Smooth muscle cell of trachea (primary cell): ENCODE measurements at places on chromosomes 5 and 9. TPM values are rescaled to one million over a fixed set of nuclear protein-coding genes. Genes with fewer than 3 reads are reported as not detected.

Gene TOMM5
- 129 and 149 TPM in 2 replicates for total RNA-seq

Gene OR13F1
- not detected in 2 replicates for total RNA-seq

Gene CTXN3
- not detected in 2 replicates for total RNA-seq

Gene ZNF883
- 3.9 and 7.9 TPM in 2 replicates for total RNA-seq

Gene SLC6A3
- under 0.01 TPM in 1 of 2 replicates, not detected in the other for total RNA-seq

Gene OSMR
- 73.0 and 74.9 TPM in 2 replicates for total RNA-seq

Gene IFNA21
- total RNA-seq: not detected in 2 replicates

Gene NDUFB6
- 22.8 and 90.6 TPM in 2 replicates for total RNA-seq

Gene IL9
- not detected in 2 replicates for total RNA-seq

Gene ZFP37
- 3.0 and 5.2 TPM in 2 replicates for total RNA-seq

Gene ADGRV1
- total RNA-seq: 0.50 and 0.58 TPM in 2 replicates

Gene DCAF10
- 31.3 and 45.5 TPM in 2 replicates for total RNA-seq

Gene SHB
- total RNA-seq: 18.2 and 35.2 TPM in 2 replicates

Gene C9
- total RNA-seq: under 0.01 TPM in 1 of 2 replicates, not detected in the other

Gene FOXD1
- total RNA-seq: 7.6 and 11.7 TPM in 2 replicates

Gene SHLD3
- total RNA-seq: 2.0 and 3.6 TPM in 2 replicates

Gene TPPP
- total RNA-seq: 0.15 and 0.66 TPM in 2 replicates

Gene ISL1
- total RNA-seq: not detected in 2 replicates

Gene FCN2
- not detected in 2 replicates for total RNA-seq

Gene PIP5K1B
- total RNA-seq: not detected in 2 replicates
